Mononuclear cell (primary cell): ENCODE measurements at places on chromosomes 4 and X. TPM values are rescaled to one million over a fixed set of nuclear protein-coding genes. Genes with fewer than 3 reads are reported as not detected.

TBX22 gene
- not detected for total RNA-seq

REPS2 gene
- total RNA-seq: 1.8 TPM

GPR82 gene
- total RNA-seq: under 0.01 TPM

IDUA gene
- total RNA-seq: 8.5 TPM

EDA gene
- total RNA-seq: 9.1 TPM

PAGE5 gene
- total RNA-seq: 1.5 TPM

GABRG1 gene
- total RNA-seq: not detected

FAM149A gene
- 0.42 TPM for total RNA-seq

ZNF185 gene
- total RNA-seq: 24.9 TPM

ENOPH1 gene
- total RNA-seq: 22.9 TPM

FHDC1 gene
- total RNA-seq: under 0.01 TPM

LYAR gene
- total RNA-seq: 10.1 TPM

TFDP3 gene
- total RNA-seq: not detected

OR13H1 gene
- not detected for total RNA-seq

FAM9C gene
- total RNA-seq: not detected

PRDM8 gene
- 4.8 TPM for total RNA-seq

TRIM75 gene
- not detected for total RNA-seq

MAGEA2 gene
- total RNA-seq: not detected

UGT2A2 gene
- not detected for total RNA-seq

F8A3 gene
- total RNA-seq: 1.5 TPM

RTL9 gene
- not detected for total RNA-seq

SPANXD gene
- total RNA-seq: not detected
